ENCODE measurements at places on chromosomes 4 and X. TPM values are rescaled to one million over a fixed set of nuclear protein-coding genes. Genes with fewer than 3 reads are reported as not detected.

AKAP4 gene
- not detected for polyA plus RNA-seq

KIAA1210 gene
- polyA plus RNA-seq = not detected

EPGN gene
- polyA plus RNA-seq = 0.70 TPM

SPANXN3 gene
- not detected for polyA plus RNA-seq

IGSF1 gene
- polyA plus RNA-seq = not detected

SMIM31 gene
- not detected for polyA plus RNA-seq
